ENCODE measurements at places on chromosomes 7 and 10.

- no peak for DNase-seq
These were observed 40.4 kb upstream of the IL6 start for GRCh38 chr7:22686620-22687019.

- DNase-seq, result no peak
These were observed 29.1 kb downstream of the INPP5F start for GRCh38 chr10:119754936-119755335.

DNA sequence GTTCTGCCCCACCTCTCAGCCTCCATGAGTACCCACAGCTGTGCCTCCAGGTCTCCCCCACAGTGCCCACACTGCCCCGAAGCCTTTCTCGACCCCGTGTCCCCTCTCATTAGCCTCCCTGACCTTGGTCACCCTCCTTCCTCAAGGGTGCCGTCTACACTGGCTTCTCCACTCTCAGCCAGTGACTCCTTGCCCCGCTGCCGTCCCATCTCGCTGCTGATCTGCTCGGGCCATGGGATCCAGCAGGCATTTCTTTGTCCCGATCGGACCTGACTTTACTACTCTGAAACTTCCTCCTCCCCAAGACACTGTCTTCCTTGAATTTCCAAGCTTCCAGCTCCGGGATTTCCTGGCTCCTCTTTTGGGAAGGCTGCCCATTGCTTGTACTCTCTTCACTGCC lies 31.3 kb downstream of the FKBP6 start:
- DNase-seq, result no peak

DNA sequence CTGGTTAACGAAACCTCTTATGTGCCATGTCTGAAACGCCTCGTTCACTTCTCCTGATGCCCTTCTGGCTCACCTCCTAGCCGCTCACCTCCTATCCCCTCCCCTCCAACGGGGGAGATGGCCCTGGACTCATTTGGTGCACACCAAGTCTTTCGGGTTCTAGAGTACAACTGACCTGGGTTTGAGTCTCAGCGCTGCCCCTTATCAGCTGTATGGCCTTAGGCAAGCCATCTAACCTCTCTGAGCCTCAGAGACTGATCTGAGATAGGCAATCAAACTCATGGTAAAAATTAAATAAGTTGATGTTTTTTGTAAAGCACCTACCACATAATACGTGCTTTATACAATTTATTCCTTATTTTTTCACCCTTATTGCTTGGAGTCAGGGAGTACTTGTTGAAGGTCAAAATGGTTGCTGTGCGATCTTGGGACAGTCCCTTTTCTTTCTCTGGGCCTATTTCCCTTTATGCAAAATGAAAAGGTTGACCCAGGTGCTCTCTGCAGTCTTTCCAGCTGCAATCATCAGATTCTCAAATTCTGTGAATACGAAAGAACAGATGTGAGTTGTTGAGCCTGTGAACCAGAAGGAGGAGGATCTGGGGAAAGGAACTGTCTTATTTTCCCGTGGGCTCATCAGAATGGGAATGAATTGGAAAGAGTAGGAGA lies 31.2 kb upstream of the PLEKHA1 start:
- no peak for DNase-seq

DNA sequence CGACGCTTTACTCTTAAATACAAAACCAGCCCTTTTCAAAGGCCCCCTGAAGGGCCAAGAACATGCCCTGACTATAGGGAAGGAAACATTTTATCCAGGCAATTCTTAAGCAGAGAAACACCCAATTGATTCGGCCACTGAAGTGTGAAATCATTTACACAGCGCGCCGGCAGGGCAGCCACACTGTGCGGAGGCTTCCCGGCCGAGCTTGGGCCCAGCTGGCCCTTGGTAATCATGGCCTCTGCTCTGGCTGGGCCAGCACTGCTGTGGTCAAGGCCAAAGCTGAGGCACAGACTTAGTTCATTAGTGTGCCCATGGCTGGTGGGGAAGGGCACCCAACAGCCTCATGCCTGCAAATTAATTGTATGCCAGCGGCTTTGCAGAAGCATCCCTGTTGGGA lies 143.7 kb upstream of the HABP2 start:
- DNase-seq, result no peak

DNA sequence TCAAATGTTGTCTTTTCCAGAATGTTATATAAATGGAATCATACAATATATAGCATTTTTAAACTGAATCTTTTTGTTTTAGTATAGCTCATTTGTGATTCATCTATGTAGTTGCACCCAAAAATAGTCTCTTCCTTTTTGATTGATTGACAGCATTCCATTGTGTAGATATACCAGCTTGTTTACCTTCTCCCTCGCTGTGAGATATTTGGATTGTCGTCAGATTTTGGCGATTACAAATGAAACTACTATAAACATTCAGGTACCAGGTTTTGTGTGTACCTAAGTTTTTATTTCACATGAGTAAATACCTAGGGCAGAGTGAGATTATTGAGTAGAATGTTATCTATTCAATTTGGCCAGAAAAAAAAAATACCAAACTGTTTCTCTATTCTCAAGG lies 584.7 kb upstream of the SORCS1 start:
- no peak for DNase-seq

- DNase-seq, result no peak
These were observed 1224.2 kb upstream of the SORCS1 start for GRCh38 chr10:108388706-108389105.

DNA sequence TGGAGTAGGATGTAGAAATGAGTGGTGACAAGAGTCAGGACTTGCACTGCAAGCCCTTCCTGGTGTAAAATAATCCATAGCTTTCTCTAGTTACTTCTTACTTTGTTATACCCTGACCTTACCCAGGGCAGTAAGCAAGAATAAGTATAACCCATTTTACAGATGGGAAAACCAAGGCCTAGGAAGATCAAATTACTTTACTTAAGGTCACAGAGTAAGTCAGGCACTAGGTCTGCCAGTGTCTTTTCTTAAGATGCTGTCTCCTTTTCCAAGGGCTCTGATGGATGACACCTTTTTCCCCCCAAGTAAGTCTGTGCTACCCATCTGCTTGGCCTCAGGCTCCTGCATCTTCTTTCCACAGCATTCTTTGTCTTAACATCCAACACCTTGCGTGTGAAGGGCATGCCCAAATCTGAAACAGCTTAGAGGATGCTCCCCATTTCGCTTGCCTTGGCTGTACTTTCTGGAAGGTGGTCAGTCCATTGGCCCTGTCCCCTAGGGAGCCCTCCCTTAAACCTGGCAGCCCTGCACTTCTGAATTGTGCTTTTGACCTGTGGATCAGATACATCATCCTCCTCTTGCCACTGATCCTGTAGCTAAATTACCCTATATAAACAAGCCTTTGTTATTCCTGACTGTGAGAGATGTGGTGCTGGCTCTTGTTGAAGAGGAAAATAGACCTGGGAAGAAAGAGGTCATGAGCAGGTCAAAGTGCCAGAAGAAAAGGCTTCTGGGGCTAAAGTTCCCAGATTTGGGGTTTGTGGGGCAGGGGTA lies 168.6 kb downstream of the LRMDA start:
- no peak for DNase-seq

GRCh38 chr7:30815951-30816644 lies 44.9 kb downstream of the MINDY4 start:
- DNase-seq, result no peak

DNA sequence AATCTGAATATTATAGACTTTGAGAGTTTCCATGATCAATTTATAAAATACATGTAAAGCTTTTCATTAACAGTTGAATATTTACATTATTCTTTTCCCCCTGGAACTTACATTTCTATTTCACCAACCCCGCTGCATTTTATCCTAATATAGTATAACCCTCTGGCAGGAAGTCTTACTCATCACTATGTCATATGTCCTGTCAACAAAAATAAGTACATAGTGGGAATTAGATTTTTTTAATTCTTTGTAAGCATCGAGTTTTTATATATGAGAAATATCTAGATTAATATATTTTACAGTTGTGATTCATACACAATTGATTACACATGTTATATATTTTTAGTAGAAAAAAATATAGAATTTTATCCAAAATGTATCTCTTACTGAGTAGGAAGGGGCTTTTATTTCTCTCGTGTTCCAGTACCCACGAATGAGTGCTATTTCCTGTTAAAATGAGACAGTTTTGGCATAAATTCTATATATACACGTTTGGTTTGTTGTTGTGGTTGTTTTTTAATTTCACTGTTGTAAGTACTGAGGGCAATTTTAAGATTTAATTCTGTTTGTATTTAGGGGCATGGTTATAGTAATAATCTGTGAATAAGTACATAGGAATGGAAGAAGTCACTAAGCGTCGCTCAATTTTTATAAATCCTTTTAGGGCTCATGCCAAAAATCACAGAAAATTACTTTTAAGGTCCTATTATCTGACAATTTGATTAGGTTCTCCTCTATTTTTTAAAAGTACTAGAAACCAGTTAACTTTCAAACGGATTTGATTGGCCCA lies 87.1 kb downstream of the HECW1 start:
- no peak for DNase-seq
